ENCODE measurements at places on chromosomes 16 and 17. TPM values are rescaled to one million over a fixed set of nuclear protein-coding genes. Genes with fewer than 3 reads are reported as not detected.

Gene WNT9B
- 0.77 TPM for total RNA-seq

Gene PKMYT1
- total RNA-seq, result 120 TPM

Gene CRYBA1
- not detected for total RNA-seq

Gene TRIM72
- total RNA-seq, result 1.3 TPM

DNA sequence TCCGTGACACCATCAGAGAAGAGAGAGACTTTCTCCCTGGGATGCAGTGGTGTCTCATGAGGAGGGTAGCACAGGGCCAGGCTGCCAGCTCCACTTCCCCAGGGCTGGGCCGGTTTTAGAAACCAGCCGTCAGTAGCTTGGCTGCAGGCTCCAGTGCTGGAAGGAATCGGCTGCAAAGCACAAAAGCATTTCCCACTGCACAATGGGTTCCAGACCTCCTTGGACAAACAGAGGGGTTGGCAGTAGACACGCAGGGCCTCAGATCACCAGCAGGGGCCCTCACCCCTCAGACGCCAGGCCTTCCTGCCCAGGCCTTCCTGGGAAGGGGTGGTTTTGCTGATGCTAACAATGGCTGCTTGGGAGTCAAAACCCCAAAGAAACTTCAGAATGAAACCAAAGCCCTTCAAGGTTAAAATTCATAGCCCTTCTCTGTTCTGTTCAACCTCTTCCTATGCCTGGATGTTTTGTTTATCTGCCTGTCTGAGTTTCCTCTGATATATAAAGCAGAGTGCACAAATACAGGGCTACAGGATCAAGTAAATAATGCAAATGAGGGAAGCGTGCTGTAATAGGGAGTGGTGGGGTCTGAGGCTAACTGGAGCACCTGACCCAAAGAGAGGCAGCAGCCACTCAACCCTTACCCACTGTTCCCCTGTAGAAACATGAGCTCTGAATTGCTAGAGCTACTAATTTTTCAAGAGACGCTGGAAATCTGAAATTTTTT is 26.2 kb downstream of the TEKT5 start:
- peak; percentile 77 for DNase-seq
- H3K4me3 ChIP-seq, result no peak overlapping the region
- no peak overlapping the region for H3K27ac ChIP-seq
- H3K36me3 ChIP-seq, result no peaks in the 10 kb centered on the region

DNA sequence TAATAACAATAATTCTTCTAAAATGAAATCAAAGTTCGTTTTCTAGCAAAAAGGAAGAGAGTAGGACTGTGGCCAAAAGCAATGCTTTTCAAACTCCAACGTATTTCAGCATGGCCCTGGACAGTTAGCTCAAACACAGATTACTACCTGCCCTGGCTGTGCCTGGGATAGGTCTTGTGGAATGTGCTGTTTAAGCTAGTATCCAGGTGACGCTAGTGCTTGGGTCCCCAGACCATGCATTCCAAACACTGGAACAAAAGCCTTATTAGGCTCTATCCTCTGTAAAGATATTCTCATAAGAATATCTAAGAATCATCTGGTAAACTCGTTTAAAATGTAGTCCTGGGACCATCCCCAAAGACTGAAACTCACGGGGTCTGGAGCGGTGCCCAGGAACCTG is 52.6 kb upstream of the MEAK7 start:
- no peak overlapping the region for H3K4me3 ChIP-seq
- DNase-seq, result no peak
- H3K27ac ChIP-seq, result no peak overlapping the region
- peaks cover 4% of the 10 kb centered on the region for H3K4me1 ChIP-seq
- H3K27me3 ChIP-seq, result no peaks in the 10 kb centered on the region
